Osteocyte (in vitro differentiated cells): ENCODE measurements at places on chromosomes 7 and 10. TPM values are rescaled to one million over a fixed set of nuclear protein-coding genes. Genes with fewer than 3 reads are reported as not detected.

BAMBI gene
- 6.1 and 6.8 TPM in 2 replicates for total RNA-seq

DNA sequence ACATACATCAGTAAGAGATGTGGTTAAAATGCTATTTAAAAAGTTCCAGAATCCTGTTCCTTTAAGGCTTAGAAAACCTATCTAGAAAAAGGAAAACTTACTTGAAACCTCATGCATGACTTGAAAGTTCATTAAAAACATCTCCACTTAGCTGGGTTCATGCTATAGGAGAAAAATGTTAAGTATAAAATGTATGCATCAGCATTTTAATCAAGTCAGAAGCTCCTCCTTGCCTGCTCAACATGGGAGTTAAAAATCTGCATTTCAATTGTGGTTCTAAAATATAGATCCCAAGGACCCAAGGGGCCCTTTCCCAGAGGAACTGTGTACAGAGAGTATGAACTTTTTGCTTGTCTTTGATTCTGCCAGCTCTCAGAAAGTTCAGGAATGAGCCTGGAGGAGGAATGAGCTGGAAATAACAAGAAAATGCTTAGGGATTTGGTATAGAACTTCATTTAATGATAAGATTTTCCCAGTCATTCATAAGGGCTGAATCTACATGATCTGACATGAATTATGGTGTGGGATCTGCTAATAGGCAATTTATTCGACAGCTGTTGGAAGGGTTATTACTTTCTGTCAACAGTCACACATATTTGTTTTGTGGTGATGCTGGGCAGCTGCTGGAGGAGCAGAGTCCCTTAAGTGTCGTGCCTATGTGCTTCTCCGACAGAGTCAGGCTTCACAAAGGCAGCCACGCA, 85.6 kb upstream of the MTPN start:
- no peaks in the 10 kb centered on the region for H3K36me3 ChIP-seq
- H3K4me1 ChIP-seq = peaks cover 1% of the 10 kb centered on the region
- H3K27ac ChIP-seq = no peak overlapping the region
- peaks cover 17% of the 10 kb centered on the region for H3K27me3 ChIP-seq

DNA sequence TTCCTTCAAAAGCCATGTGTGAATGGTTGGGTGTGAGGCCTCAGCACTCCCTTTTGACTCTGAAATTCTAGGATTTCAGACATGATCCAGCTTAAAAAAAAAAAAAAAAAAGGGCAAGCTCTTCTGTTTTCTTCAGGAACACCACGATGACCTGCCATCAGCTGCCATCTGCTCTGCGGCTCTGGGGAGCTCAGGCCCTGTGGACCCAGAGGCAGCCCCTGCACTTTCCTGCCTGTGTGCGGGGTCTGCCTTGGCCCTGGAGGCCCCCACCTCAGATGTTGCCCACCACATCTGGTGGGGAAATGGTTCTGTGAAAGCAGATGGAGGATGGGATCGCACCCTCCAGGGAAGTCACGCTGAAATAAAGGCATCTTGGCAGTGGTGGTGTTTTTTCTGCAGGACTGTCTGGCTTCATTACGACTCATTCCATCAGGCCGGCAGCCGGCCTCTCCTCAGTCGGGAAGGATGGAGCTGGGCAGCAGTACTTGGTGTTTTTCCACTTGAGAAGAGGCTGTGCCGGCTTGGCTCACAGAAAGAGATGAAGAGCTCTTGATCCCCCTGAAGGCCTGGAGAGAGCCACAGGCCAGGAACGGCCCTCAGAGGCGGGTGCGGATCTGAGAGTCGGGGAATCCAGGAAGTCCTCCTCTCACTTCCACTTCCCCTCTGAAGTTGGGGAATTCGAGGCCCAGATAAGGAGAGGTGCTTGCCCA, 66.1 kb upstream of the AQP1 start:
- no peaks in the 10 kb centered on the region for H3K27me3 ChIP-seq
- no peaks in the 10 kb centered on the region for H3K36me3 ChIP-seq
- H3K4me1 ChIP-seq = peaks cover 32% of the 10 kb centered on the region
- no peak for DNase-seq
- H3K27ac ChIP-seq = peak overlapping the region; percentile 29
- no peak overlapping the region for H3K4me3 ChIP-seq

PDK4 gene
- 0.56 and 1.1 TPM in 2 replicates for total RNA-seq

ZNF425 gene
- 5.9 and 6.2 TPM in 2 replicates for total RNA-seq

DNA sequence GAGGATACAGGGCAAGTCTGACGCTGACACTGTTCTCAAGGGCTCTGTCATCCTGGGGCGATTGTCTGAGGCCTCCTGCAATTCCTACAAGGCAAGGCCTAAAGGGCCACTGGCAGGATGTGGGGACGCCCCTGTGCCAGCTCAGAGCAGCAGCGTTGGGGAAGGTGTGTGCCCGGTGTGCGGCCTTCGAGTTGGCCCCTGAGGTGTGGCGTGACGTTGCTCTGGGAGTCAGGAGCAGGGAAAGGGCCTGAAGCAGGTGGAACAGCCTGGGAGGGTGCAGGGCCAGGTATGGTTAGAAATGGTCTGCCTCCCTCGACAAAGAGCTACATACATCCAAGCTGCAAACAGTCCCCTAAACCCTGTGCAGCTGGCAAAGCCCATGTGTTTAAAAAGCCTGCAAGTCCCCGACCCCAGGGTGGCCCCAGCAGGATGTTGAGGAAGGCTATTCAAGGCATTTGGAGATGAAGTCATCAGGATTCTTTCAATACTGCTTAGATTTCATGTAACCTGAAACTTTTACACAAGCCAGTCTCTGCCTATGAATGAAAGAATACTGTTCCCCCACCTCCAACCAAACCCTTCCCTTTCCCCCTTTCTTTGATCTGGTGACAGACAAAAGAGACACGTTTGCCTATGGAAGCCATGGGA, 142.5 kb upstream of the TNS3 start:
- H3K4me3 ChIP-seq = no peak overlapping the region
- no peaks in the 10 kb centered on the region for H3K27me3 ChIP-seq
- DNase-seq = peak; percentile 73
- H3K36me3 ChIP-seq = no peaks in the 10 kb centered on the region
- H3K27ac ChIP-seq = peak overlapping the region; percentile 89
- peaks cover 32% of the 10 kb centered on the region for H3K4me1 ChIP-seq

DNA sequence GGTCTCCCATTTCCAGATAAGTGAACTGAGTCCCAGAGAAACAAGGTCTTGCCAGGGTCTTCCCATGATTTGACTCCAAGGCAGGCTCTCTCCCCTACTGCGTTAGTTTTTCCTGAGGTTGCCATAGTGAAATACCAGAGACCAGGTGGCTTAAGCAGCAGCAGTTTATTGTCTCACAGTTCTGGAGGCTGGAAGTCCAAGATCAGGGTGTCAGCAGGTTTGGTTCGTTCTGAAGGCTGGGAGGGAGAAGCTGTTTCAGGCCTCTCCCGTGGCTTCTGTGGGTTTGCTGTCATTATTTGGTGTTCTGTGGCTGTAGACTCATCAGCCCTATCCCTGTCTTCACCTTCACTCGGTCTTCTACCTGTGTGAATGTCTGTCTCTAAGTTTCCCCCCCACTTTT, 129.9 kb downstream of the GRK5 start:
- no peak for DNase-seq
- H3K27me3 ChIP-seq = no peaks in the 10 kb centered on the region
- H3K27ac ChIP-seq = no peak overlapping the region
- no peak overlapping the region for H3K4me3 ChIP-seq
- peaks cover 24% of the 10 kb centered on the region for H3K4me1 ChIP-seq

HOXA3 gene
- not detected in 2 replicates for total RNA-seq

GRCh38 chr7:108454674-108455550, 1.3 kb downstream of the NRCAM start:
- H3K27ac ChIP-seq = peak overlapping the region; percentile 80
- DNase-seq = no peak
- H3K36me3 ChIP-seq = no peaks in the 10 kb centered on the region
- peaks cover 24% of the 10 kb centered on the region for H3K4me1 ChIP-seq
- peak overlapping the region; percentile 94 for H3K4me3 ChIP-seq

PAOX gene
- total RNA-seq = 6.5 and 8.7 TPM in 2 replicates

- no peaks in the 10 kb centered on the region for H3K27me3 ChIP-seq
- no peak for DNase-seq
Observed at GRCh38 chr7:96055717-96056116, 266.2 kb downstream of the SLC25A13 start.

DNA sequence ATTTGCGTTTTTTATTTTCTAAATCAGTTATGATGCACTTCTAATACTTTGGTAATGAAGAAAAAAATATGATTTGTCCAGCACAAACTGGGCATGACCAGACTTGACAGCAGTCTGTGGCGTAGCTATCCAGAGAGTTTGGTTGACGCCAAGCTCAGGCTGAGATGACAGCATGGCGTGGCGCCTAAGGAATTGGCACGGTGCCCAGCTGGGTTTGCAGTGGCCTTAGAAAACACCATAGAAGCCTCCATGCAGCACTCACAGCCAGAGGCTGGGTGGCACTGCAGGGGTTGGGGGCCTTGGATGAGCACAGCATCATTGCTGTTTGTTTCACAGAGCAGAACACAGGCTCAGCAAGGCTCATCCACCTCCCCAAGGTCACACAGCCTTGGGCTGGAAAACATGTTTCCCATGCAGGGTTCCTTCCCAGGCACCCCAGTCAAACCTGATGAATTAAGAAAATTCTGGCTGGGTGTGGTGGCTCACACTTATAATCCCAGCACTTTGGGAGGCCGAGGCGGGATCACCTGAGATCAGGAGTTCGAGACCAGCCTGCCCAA, 88.9 kb downstream of the GTF2IRD1 start:
- peaks cover 30% of the 10 kb centered on the region for H3K36me3 ChIP-seq
- no peaks in the 10 kb centered on the region for H3K27me3 ChIP-seq

- H3K27me3 ChIP-seq = no peaks in the 10 kb centered on the region
- peaks cover 5% of the 10 kb centered on the region for H3K36me3 ChIP-seq
- peak overlapping the region; percentile 87 for H3K4me3 ChIP-seq
- peak overlapping the region; percentile 96 for H3K27ac ChIP-seq
- peak; percentile 87 for DNase-seq
Observed at GRCh38 chr7:123748171-123748733, 551 bp downstream of the WASL start.

ADRA2A gene
- not detected in 2 replicates for total RNA-seq

- DNase-seq = peak; percentile 93
- H3K4me1 ChIP-seq = peaks cover 57% of the 10 kb centered on the region
- H3K27me3 ChIP-seq = no peaks in the 10 kb centered on the region
- peak overlapping the region; percentile 83 for H3K4me3 ChIP-seq
Observed at GRCh38 chr7:36390199-36391090, 783 bp downstream of the ANLN start.

DNA sequence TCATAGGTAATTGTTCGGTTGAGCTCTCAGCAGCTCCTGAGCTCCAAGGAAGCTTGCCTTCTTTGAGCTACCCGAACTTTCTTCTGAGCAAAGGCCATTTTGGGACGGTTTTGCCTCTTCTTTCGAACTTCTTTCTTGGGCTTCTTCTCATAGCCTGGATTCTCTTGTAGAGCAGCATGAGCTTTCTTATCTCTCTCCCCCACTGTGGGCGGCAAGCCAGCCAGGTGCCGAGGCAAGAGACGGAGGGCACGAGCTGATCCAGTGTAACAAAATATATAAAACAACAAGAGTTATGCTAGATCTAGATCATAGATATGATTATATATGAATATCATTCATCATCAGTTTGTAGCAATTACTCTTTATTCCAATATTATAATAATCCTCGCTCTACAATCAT, 16.5 kb upstream of the KNDC1 start:
- peaks cover 2% of the 10 kb centered on the region for H3K36me3 ChIP-seq
- no peak overlapping the region for H3K27ac ChIP-seq
- H3K4me1 ChIP-seq = no peaks in the 10 kb centered on the region
- peaks cover 18% of the 10 kb centered on the region for H3K27me3 ChIP-seq
- no peak overlapping the region for H3K4me3 ChIP-seq

- H3K4me1 ChIP-seq = peaks cover 7% of the 10 kb centered on the region
- no peak for DNase-seq
- H3K36me3 ChIP-seq = peaks cover 8% of the 10 kb centered on the region
- no peaks in the 10 kb centered on the region for H3K27me3 ChIP-seq
- H3K4me3 ChIP-seq = no peak overlapping the region
- H3K27ac ChIP-seq = no peak overlapping the region
Observed at GRCh38 chr10:29120216-29120615, 168.7 kb upstream of the LYZL1 start.

ELN gene
- total RNA-seq = 13.3 and 13.5 TPM in 2 replicates

DNA sequence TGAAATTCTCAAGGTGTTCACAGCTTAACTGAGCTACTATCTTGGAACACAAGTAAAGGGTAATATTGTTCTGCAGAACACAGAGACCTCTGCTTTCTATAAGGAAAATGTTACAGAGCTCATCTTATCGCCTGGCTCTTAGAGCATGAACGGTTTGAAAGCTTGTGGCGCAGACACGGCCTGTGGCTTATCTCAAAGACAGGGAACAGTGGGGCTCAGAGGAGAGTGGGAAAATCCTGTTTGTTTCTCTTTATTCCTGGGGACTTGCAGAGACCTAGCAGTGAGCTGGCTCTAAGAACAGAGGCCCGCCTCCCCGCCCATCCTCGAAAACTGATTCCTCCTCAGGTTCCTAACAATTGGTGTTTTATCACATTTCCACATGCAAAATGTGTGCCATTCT, 131.7 kb downstream of the EMX2 start:
- no peak overlapping the region for H3K27ac ChIP-seq
- no peak for DNase-seq
- peaks cover 6% of the 10 kb centered on the region for H3K4me1 ChIP-seq
- H3K36me3 ChIP-seq = no peaks in the 10 kb centered on the region
- no peaks in the 10 kb centered on the region for H3K27me3 ChIP-seq

- H3K4me1 ChIP-seq = no peaks in the 10 kb centered on the region
- no peaks in the 10 kb centered on the region for H3K36me3 ChIP-seq
- no peak for DNase-seq
- H3K27me3 ChIP-seq = no peaks in the 10 kb centered on the region
- H3K27ac ChIP-seq = no peak overlapping the region
Observed at GRCh38 chr10:128137877-128138276, 11.7 kb upstream of the MKI67 start.

- no peak overlapping the region for H3K27ac ChIP-seq
- no peak overlapping the region for H3K4me3 ChIP-seq
- H3K27me3 ChIP-seq = peaks cover 47% of the 10 kb centered on the region
- peaks cover 7% of the 10 kb centered on the region for H3K4me1 ChIP-seq
- no peaks in the 10 kb centered on the region for H3K36me3 ChIP-seq
- no peak for DNase-seq
Observed at GRCh38 chr7:43302773-43303460, 190.5 kb downstream of the HECW1 start.

DNA sequence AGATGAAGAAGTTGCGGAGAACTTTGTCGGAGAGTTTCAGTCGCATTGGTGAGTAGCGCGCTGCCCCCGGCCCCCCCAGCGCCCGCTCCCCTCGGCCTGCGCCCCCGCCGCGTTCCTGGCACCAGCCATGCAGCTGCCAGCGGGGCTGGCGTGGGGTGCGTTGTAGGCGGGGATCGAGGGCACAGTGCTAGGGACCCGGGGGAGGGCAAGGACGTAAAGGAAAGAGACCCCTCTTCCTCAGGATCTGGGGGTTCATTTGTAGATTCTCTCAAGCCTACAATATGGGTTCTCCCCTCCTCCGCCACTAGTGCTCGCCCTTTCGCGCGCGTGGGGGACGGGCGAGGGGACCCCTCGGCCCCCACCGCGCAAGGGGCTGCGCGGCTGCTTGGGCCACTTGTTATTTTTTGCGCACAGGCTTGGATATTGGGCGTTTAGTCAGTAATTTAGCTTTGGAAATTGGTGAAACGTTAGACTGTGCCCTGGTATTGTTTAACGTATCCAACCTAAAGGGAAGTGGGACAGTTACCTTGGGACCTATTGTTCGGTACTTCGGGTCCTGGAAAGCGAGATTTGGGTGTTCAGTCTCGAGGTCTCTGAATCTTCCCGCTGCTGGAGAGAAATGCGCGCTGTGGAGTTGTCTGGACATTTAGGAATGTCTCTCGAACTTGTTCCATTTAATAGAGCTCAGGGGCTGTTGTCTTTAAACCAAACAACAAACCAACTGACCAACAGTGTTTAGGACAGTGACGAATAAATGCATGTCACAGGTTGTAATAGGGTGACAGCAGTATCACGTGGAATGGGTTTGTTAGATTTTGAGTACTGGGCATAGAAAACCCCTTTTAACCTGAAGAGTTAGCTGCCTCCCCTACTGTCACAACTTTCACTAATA, 796 bp downstream of the CDK14 start:
- H3K4me3 ChIP-seq = peak overlapping the region; percentile 96
- peaks cover 65% of the 10 kb centered on the region for H3K4me1 ChIP-seq
- DNase-seq = no peak
- H3K27me3 ChIP-seq = no peaks in the 10 kb centered on the region
- peak overlapping the region; percentile 91 for H3K27ac ChIP-seq
